ENCODE measurements at places on chromosomes 11 and 22.

- no peak for DNase-seq
Observed at GRCh38 chr11:69801513-69802335, 17.5 kb downstream of the FGF3 start.

DNA sequence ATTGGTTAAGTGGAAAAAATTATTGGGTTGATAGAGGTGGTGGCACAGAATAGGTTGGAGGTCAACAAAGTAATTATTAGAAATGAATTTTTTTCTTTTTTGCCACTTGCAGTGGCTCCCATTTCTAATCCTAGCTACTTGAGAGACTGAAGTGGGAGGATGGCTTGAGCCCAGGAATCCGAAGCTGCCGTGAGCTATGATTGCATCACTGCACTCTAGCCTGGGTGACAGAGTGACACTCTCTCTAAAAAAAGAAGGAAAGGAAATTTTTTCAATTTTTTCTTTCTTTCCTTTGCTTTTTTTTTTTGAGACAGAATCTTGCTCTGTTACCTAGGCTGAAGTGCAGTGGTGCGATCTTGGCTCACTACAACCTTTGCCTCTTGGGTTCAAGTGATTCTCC is 2.2 kb upstream of the BCO2 start:
- DNase-seq, result no peak

- peak; percentile 74 for DNase-seq
Observed at GRCh38 chr11:133966921-133967598, 10.3 kb upstream of the IGSF9B start.

- DNase-seq, result no peak
Observed at GRCh38 chr11:15341587-15341986, 226.9 kb downstream of the INSC start.

DNA sequence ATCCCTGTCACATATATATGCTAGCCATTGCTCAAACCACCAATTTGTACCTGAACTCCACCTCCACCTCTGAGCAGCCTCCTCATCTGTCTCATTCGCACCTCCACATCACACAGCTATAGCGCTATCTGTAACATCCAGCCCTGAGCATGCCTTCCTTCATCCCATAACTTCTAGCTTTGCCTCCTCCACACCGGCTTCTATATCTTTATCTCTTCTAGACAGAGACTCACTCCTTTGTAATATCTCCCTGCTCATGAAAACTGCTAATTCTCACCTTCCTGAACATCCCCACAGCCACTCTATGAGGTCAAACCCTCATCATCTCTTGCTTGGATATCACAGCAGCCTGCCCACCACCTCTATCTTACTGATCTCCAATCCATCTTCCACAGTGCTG is 5.9 kb downstream of the SIAE start:
- no peak for DNase-seq

DNA sequence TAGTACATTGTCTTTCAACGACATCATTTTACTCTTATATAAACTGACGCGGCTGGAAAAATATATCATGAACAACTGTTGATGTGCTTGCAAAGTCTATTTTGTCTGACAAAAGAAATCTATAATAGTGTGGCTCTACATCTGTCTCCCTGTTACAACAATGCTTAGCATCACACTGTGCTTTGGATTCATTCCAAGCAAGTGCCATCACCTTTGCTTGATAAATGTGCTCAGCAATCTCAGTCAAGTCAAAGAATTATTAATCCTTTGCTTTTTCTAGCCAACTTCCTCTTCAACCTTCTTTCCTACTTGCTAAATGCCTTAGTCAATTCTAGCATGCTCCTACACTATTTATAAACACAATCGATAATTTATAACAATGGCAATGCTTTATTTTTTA is 140.5 kb downstream of the FCHSD2 start:
- no peak for DNase-seq

DNA sequence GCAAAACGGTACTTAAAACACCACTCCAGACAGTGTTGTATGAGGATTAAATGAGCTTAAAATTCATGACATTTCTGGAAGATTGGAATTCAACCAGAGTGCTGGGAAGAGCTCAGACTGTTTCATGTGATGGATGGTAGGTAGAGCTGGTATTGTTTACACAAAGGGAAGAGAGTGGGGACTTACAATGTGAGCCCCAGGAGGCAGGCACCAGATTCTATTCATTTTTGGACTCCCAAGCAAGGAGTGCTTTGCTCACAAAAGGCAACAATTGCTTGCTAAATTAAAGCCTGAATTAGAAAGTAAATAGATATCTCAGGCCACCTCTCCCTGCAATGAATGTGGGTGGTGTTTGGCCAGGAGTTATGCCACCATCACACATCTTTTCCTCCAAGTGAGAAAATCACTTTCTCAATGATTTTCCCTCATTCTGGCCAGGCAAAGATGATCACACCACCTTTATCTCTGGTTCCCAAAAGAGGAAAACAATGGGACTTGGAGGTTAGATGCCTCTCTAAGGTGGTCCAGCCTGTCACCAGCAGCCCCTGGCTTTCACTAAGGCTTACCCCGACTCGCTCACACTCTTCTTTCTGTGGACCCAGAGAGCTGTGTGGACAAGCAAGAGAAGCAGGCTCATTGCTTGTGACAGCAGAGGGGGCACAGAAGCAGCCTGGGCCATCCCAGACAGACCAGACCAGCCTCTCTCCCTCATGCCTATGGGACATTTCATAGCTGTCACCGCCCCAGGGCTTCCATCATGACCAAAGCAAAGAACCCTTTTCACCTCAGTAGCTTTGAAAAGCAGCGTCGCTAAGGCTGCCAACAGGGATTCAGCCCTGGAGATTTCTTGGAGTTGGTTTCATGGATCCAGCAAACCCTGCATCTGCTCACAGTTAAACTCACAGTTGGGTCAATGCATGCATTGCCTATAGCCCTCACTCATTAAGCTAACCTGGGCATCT is 63.5 kb upstream of the DRD2 start:
- DNase-seq, result no peak

GRCh38 chr11:304061-304506 is 3.5 kb upstream of the IFITM2 start:
- no peak for DNase-seq

DNA sequence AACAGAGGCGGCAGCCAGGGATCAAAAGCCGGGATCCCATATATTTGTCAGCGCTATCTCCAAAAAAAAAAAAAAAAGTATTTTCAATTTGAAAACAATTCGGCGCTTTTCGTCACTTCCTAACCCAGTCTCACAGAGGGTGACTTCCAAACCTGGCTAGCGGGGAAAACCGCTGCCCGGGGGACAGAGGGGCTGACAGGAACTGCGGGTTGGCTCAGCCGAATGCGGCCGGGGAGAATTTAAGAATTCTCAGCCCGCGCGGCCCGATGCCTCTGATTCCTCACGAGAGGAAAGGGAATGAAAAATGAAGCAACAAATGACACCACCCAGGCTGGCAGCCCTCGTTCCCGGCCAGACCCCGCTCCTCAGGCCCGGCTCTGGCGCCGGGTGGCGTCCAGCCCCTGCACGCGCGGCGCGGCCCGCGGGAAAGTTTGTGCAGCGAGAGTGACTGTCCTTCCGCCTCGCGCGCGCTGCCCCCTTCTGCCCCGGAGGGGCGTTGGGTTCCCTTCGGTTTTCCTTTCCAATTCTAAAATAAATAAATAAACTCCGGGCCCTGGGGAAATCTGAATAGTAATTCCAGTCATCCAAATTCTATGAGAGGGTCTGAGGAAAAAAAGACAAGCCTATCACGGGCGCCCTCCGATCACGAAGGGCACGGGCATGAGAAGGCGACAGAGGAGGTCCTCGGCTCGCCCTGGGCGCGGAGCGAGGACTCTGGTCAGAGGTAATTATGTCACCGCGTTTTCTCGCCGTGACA is 4.8 kb upstream of the PAX6 start:
- no peak for DNase-seq

GRCh38 chr11:34988294-34989255 is 72.2 kb downstream of the PDHX start:
- DNase-seq, result no peak

GRCh38 chr22:41057076-41057475 is 35.3 kb upstream of the EP300 start:
- no peak for DNase-seq

GRCh38 chr11:73539506-73540084 is 58.3 kb downstream of the FAM168A start:
- DNase-seq, result no peak

- no peak for DNase-seq
Observed at GRCh38 chr22:16854631-16855030, 29.4 kb upstream of the XKR3 start.

GRCh38 chr22:41021613-41022454 is 70.6 kb upstream of the EP300 start:
- peak; percentile 74 for DNase-seq

GRCh38 chr11:39960206-39960605 is 1499.2 kb downstream of the LRRC4C start:
- DNase-seq, result no peak

DNA sequence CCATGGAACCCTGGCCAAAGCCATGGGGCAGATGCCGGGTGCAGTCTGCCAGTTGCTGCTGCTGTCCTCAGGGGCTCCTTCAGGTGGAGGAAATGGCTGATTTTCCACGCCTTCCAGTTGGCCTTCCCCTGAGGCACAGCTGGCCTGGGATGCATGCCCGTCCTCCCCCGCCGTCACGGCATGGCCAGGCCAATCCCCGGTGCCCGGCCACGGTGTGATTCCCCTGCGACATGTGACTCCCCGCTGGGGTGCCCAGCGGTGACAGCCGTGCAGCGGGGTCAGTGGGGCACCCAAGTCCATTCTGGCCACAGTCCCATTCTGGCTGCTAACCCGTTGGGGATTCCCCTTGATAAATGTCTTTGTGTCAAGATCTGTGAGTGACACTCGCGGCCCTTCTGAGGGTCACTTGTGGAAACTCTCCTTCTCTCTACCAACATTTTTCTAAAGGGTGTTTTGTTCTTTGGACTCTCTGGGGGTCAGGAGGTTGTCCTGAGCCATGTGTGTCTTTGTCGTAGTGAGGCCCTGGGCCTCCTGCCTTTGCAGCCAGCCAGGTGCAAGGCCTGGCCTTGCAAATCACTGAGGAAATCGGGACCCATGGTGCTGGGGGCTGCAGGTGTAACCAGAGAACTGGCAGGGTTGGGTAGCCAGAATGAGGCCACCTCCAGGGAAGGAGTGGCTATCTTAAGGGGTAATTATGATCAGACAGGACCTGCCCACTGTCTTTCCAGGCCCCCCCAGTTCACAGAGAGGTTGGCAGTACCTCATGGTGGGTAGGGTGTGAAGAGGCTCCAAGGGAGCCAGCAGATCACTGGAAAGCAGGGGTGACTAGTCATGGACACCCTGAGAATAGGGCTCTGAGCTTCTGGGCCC is 37.1 kb downstream of the KCNQ1OT1 start:
- DNase-seq, result no peak

GRCh38 chr11:116563028-116563711 is 209.6 kb downstream of the BUD13 start:
- DNase-seq, result no peak

DNA sequence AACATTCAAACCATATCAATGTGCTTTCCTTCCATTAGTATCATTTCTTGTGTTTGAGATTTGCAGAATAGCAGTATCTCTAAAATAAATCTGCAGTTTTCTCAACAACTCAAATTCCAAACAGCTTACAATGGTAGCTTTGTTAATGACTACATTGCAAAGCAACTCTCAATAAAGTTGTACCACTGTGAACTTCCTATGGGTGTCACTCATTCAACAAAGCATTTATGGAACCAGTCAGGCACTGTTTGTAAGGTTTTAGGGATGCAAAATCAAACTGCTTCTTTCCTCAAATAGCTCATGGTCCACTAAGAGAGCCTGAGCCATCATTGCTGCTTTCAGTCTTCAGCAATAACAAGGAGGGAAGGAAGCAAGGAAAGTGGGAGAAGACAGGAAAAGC is 91.0 kb downstream of the CCDC83 start:
- no peak for DNase-seq

GRCh38 chr11:39990421-39990831 is 1469.0 kb downstream of the LRRC4C start:
- no peak for DNase-seq

DNA sequence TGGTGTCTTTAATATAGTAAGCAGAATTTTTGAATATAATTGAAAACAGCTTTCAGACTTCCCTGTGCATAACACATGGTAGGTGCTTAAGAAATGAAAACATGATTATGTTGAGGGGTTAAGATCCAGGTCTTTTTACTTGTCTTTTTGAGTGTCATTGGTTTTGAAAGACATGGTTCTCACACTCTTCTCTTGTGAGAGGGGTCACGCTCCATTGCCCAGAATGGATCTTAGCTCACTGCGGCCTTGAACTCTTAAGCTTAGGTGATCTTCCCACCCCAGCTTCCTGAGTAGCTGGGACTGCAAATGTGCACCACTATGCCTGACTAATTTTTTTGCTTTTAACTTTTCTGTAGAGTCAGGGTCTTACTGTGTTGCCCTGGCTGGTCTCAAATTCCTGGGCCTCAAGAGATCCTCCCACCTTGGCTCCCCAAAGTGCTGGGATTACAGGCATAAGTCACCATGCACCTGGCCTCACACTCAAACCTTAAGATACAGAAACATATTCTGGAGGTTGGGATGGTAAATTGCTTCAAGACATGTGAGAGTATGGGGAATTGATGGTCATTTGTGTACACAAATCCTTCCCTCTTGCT is 1.4 kb downstream of the SPCS2 start:
- DNase-seq, result no peak

DNA sequence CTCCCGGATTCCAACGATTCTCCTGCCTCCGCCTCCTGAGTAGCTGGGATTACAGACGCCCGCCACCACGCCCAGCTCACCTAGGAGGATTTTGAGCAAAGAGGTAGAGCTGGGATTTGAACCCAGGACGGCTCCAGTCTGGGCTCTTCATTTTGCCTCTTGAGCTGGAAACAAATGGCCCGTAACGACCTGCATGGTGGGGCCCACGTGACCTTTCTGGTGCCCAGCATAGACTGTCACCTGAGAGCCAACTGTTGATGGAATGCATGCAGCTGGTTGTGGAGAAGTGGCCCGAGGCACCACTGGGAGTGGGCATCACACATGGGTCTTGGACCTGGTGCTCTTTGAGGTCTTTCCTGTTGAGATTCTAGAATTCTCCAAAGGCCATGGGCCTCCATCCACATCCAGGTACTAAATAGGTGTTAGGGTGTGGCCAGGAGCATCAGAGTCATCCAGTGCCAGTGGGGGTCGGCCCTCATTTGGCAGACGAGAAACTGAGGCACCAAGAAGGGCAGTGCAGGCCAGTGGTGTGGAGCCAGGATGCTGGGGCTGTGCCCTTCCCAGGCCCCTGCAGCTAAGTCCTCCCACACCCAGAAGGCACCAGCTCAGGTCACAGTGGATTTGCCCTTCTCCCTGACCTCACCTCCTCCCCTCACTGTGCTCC is 3.9 kb downstream of the ATF4 start:
- no peak for DNase-seq
